Prostate gland (tissue), 2 donors: ENCODE measurements at places on chromosomes 3 and 15. TPM values are rescaled to one million over a fixed set of nuclear protein-coding genes. Genes with fewer than 3 reads are reported as not detected.

Gene DNAH1
- 5.6 TPM for total RNA-seq

Gene RBSN
- 17.9 TPM for total RNA-seq

GRCh38 chr15:77329202-77329601 lies 90.7 kb downstream of the PEAK1 start:
- DNase-seq, result no peak

GRCh38 chr3:98004721-98005120 lies 30.4 kb downstream of the GABRR3 start:
- no peak for DNase-seq
